ENCODE measurements at places on chromosomes 1 and 21.

DNA sequence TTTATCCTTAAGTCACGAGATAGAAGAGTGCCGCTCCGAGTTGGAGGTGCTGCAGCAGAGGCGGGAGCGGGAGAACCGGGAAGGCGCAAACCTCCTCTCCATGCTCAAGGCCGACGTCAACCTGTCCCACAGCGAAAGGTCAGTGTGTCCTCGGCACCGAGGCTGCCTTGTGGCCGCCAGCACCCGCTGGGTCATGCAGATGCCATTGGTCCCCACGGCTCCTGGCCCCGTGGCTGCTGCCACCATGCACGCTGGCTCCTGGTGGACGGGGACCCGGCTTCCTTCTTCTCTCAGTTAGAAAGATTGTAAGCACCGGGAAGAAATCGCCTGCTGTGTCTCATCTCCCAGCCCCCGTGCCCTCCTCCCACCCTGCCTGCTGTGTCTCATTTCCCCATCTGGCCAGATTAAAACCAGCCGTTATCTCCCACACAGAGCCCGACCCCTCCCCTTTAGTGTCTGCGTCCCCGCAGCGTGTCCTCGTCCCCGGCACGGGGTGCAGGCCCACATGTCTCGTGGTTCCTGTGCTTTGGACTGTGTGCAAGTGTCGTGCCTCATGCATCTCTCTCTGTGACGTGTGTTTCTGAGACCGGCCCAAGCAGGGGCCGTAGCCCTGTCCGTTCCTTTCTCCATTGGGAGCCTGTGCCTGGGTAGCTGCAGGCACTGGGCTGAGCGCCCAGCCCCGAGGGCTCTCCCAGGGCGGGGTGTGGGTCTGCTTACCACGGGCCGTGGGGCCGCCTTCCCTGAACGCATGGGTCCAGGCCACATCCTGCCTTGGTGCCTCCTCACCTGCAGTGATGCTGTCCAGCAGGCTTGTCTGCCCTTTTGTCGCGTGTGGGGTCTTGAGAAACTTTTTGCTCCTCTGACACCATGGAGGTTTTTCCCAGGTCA lies 62.1 kb downstream of the PCNT start:
- no peak for DNase-seq

- DNase-seq = peak; percentile 50
These were observed 104.0 kb upstream of the RUNX3 start for GRCh38 chr1:25033828-25034705.

DNA sequence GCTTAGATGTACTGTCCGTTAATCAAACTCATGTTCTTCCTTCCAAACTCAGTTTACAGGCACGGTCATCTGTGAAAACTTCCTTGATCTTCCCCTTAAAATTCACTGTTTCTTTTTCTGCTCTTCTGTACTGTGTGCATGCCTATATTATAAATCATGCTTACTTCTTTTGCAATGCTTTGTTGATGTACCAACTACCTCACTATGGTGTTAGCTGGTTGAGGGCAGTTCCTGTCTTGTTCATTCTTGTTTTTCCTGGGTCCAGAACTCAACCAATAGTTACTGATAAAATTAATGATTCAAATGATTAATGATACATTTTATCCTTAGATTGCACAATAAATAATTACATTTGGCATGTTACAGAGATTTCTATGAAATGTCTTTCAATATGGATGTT lies 163.8 kb downstream of the CHRM3 start:
- DNase-seq = no peak

GRCh38 chr1:12540580-12541273 lies 77.3 kb downstream of the DHRS3 start:
- no peak for DNase-seq

Data from C1 segment of cervical spinal cord (tissue), 14 donors.